Peyer's patch (tissue), 4 donors: ENCODE measurements at places on chromosomes 12 and 14. TPM values are rescaled to one million over a fixed set of nuclear protein-coding genes. Genes with fewer than 3 reads are reported as not detected.

- DNase-seq, result no peak
- H3K4me1 ChIP-seq, result no peaks in the 10 kb centered on the region
- H3K27me3 ChIP-seq, result no peaks in the 10 kb centered on the region
- H3K36me3 ChIP-seq, result no peaks in the 10 kb centered on the region
- H3K4me3 ChIP-seq, result peak within 1 kb of the TSS; percentile 51
- no peak within 1 kb of the TSS for H3K27ac ChIP-seq
These were observed at the start of gene DDN for GRCh38 chr12:48999371-49000131. TSS of gene DDN (minus strand) at chr12:48999375. CDS start at chr12:48999287, 88 bp downstream.

Gene HPD
- total RNA-seq, result not detected

Gene MYO1A
- total RNA-seq, result 94.1 TPM

Gene KLHL33
- total RNA-seq, result not detected

DNA sequence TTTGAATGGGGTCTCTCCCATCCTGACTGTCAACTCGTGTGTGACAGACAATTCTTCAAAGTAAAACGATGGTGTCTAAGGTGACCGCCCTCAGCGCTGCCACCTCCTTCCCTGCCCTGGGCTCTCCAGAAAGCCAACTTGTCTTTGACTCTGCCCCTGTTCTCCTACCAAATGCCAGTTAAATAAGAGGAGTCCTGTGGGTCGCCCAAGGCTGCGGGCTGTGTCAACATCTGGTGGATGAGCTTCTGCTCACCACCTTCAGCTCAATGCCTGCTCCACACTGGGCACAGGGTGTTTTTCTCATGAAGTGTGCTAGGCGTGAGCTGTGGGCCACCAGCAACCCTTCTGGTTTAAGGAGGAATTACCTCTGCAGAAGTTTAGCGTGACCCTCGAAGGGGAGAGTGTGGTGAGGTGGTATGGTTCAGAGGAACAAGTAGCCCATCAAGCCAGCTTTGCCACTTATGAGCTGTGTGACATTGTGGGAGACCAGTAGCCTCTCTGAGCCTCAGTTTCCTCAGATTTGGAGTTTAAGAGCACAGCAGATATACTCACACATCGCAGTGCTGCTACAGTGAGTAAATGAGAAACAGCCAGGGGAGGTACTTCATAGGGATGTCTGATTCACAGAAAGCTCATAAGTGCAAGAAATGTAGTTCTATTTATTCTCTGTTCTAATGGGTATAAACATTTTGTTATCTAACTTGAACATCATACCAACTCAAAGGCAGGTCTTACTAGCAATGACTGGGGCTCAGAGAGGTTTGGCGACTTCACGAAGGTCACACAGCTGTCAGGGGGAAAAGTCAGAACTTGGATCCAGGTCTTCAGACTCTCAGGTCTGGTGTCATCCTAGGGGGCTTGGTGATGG, 12.1 kb downstream of the SERPINA1 start:
- H3K27ac ChIP-seq, result no peak overlapping the region
- no peak for DNase-seq
- H3K4me3 ChIP-seq, result no peak overlapping the region
- no peaks in the 10 kb centered on the region for H3K4me1 ChIP-seq
- no peaks in the 10 kb centered on the region for H3K36me3 ChIP-seq
- no peaks in the 10 kb centered on the region for H3K27me3 ChIP-seq

Gene IFNG-AS1
- total RNA-seq, result not detected

DNA sequence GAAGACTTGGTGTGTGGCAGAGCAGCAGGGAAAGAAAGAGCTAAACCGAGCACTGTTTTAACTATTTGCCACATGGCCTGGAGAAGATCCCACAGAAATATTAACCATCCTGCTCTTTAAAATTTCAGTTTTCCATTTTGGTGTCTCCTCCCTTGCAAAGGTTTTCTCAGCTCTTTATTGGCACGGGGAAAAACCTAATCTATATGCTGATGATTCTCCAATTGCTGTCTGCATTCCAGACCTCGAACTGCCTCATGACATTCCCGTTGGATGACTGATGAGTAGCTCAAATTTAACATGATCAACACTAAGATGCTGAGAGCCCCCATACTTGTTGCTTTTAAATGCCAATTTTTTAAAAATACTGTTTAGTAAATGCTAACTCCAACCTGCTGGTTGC, 115.0 kb downstream of the EMP1 start:
- no peak overlapping the region for H3K27ac ChIP-seq
- H3K27me3 ChIP-seq, result no peaks in the 10 kb centered on the region
- no peak for DNase-seq
- no peak overlapping the region for H3K4me3 ChIP-seq
- no peaks in the 10 kb centered on the region for H3K4me1 ChIP-seq

Gene HCAR1
- total RNA-seq, result not detected

DNA sequence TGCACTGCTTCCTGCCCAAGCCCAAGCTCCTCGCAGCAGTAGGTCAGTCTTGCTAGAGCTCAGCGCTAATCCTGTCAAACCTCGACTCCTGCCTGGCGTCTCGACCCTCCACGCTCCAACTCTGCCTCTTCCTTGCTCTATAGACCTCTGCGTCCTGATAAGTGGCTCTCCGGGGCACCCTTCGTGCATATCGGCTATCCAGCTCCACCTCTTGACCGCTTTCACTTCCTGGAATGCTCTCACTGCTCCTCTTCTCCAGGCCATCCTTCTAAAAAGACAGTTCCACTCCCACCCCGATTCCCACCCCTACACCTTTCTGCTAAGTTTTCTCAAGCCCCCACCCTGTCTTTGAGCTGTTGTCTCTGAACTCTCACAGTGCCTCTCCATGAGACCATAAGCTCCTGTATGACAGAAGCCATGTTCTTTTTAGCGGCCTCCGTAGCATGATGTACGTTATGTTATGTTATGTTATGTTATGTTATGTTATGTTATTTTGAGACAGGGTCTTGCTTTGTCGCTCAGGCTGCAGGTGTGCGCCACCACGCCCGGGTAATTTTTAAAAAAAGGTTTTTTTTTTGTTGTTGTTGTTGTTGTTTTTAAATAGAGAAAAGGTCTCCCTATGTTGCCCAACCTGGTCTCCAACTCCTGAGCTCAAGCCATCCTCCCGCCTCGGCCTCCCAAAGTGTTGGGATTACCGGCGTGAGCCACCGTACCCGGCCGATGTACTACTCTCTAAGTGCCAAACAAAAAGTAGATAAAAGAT, 601 bp downstream of the COX14 start:
- no peaks in the 10 kb centered on the region for H3K27me3 ChIP-seq
- no peak for DNase-seq
- H3K4me3 ChIP-seq, result peak overlapping the region; percentile 61
- H3K36me3 ChIP-seq, result peaks cover 12% of the 10 kb centered on the region
- H3K4me1 ChIP-seq, result peaks cover 21% of the 10 kb centered on the region

- no peaks in the 10 kb centered on the region for H3K4me1 ChIP-seq
- DNase-seq, result no peak
- no peaks in the 10 kb centered on the region for H3K27me3 ChIP-seq
- no peaks in the 10 kb centered on the region for H3K36me3 ChIP-seq
- no peak overlapping the region for H3K27ac ChIP-seq
- no peak overlapping the region for H3K4me3 ChIP-seq
These were observed 37.8 kb upstream of the FICD start for GRCh38 chr12:108477055-108477880.

Gene RIPK3
- total RNA-seq, result 57.9 TPM

- H3K4me3 ChIP-seq, result no peak overlapping the region
- no peaks in the 10 kb centered on the region for H3K4me1 ChIP-seq
- H3K27me3 ChIP-seq, result no peaks in the 10 kb centered on the region
- no peak overlapping the region for H3K27ac ChIP-seq
- DNase-seq, result no peak
These were observed 7.3 kb downstream of the AVIL start for GRCh38 chr12:57811028-57811755.

- H3K36me3 ChIP-seq, result no peaks in the 10 kb centered on the region
- no peaks in the 10 kb centered on the region for H3K27me3 ChIP-seq
- H3K4me3 ChIP-seq, result no peak overlapping the region
- no peak overlapping the region for H3K27ac ChIP-seq
- no peaks in the 10 kb centered on the region for H3K4me1 ChIP-seq
These were observed 46.3 kb downstream of the PHETA1 start for GRCh38 chr12:111322336-111323250.

Gene POTEG
- total RNA-seq, result not detected

Gene GNG2
- 44.6 TPM for total RNA-seq

Gene KCNC2
- not detected for total RNA-seq

GRCh38 chr14:24881116-24881893, 168.6 kb downstream of the STXBP6 start:
- H3K4me3 ChIP-seq, result no peak overlapping the region
- H3K36me3 ChIP-seq, result no peaks in the 10 kb centered on the region
- no peaks in the 10 kb centered on the region for H3K27me3 ChIP-seq
- DNase-seq, result no peak

GRCh38 chr14:76203086-76204001, 51.6 kb downstream of the GPATCH2L start:
- no peak overlapping the region for H3K27ac ChIP-seq
- H3K4me3 ChIP-seq, result no peak overlapping the region
- H3K4me1 ChIP-seq, result no peaks in the 10 kb centered on the region
- no peaks in the 10 kb centered on the region for H3K27me3 ChIP-seq
- peak; percentile 50 for DNase-seq

Gene AQP5
- not detected for total RNA-seq

Gene PRMT5
- total RNA-seq, result 41.3 TPM

Gene GMPR2
- total RNA-seq, result 52.7 TPM

GRCh38 chr12:110556705-110557104, 26.4 kb downstream of the PPTC7 start:
- H3K27me3 ChIP-seq, result no peaks in the 10 kb centered on the region
- H3K4me1 ChIP-seq, result peaks cover 3% of the 10 kb centered on the region
- H3K4me3 ChIP-seq, result no peak overlapping the region
- DNase-seq, result no peak

DNA sequence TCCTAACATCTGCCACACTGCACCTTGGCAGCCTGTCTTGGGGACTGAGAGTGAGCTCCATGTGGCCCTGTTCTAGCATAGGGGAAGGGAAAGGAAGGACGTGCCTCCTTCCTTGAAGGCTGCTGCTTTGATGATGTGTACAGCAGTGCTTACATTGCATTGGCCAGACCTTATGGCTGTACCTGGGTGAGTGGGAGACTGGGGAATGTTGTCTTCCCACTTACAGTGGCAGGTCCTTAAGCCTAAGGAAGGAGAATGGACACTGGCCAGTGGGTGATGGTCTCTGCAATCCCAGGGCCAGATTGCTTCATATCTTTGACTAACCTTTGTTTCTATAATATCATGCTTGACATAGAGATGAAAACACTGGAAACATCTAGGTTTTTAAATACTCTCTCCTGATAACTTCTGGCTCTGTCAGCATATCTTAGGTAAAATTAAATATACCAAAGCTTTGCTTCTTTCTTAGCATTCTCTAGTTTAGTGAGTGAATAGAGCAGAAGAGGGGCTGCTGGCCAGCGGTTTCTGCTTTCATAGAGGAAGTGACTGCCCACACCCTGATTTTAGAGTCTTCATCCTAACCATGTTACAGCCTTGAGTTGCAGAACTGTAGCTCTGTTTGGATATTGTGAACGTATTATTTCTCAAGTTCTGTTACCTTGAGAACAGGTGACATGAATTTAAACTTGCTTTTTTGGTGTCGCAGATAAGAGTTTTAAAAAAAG, 27.2 kb downstream of the KLC1 start:
- no peak overlapping the region for H3K4me3 ChIP-seq
- no peaks in the 10 kb centered on the region for H3K36me3 ChIP-seq
- H3K4me1 ChIP-seq, result no peaks in the 10 kb centered on the region

- no peak for DNase-seq
- H3K27me3 ChIP-seq, result no peaks in the 10 kb centered on the region
- H3K4me3 ChIP-seq, result no peak overlapping the region
- H3K4me1 ChIP-seq, result no peaks in the 10 kb centered on the region
These were observed 204.6 kb downstream of the TSPAN9 start for GRCh38 chr12:3281588-3282383.

GRCh38 chr12:117046011-117046369, 53.2 kb downstream of the TESC start:
- H3K27ac ChIP-seq, result no peak overlapping the region
- no peak for DNase-seq
- H3K4me1 ChIP-seq, result no peaks in the 10 kb centered on the region

DNA sequence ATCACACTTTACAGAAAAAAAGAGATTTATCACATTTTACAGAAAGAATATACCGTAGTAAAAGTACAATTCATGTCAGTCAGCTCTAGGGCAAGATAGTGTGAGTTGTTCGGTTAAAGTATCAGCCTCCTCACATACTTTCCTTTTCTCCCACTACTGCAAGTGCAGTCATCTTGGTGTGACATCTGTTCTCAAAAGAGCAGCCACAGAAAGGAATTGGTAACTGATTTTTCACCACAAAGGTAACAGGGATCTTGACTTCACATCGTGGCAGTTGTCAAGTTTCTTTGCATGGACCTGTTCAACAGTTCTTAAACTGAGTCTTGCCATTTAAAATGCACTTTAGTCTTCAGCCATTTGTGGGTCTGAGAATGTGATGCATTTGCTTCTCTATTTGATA, 5.0 kb upstream of the E2F7 start:
- no peaks in the 10 kb centered on the region for H3K4me1 ChIP-seq
- H3K36me3 ChIP-seq, result no peaks in the 10 kb centered on the region
- no peak for DNase-seq
- H3K27me3 ChIP-seq, result no peaks in the 10 kb centered on the region
- no peak overlapping the region for H3K27ac ChIP-seq

Gene GLS2
- 6.6 TPM for total RNA-seq

DNA sequence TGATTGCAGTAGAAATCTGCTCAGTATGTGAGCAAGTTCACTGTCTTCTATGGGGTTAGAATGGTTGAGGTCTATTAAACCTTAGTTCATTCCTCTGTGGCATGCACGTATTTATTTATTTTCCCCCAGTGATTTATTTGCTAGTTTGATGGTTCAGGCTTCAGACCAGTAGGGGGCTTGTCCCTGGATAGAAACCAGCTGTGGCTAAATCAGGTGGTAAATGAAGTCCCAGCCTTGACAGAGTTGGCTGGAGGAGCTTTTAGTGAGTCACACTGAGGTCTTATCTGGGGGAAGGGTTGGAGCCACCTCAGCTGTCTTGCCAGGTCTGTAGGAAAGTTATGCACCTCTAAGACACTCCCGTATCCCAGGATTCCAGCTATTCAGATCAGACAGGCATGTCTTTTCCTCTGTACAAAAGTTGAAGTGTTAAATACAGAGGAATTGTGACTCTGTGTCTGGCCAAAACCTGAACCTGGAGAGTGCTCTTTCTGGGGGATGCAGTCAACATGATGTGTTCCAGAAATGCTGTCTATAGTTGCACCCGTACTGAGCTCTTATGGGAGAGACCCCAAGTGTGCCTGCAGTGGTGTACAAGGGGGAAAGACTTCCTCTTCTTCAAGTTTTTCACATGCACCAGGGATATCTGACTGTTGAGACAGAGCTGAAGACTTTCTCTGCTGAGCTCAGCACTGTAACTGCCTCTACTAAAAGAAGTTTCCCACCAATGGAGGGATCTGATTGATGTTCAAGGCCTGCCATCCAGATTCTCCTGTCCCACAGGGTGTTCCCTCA, 1322.1 kb downstream of the TMEM121 start:
- peaks cover 3% of the 10 kb centered on the region for H3K4me1 ChIP-seq
- H3K4me3 ChIP-seq, result no peak overlapping the region
- no peaks in the 10 kb centered on the region for H3K36me3 ChIP-seq
- H3K27me3 ChIP-seq, result no peaks in the 10 kb centered on the region
- H3K27ac ChIP-seq, result peak overlapping the region; percentile 61

- H3K4me1 ChIP-seq, result no peaks in the 10 kb centered on the region
- no peak overlapping the region for H3K4me3 ChIP-seq
- no peak overlapping the region for H3K27ac ChIP-seq
- no peak for DNase-seq
- H3K36me3 ChIP-seq, result peaks cover 26% of the 10 kb centered on the region
These were observed 134.1 kb downstream of the NCOR2 start for GRCh38 chr12:124433147-124433874.

- H3K27me3 ChIP-seq, result no peaks in the 10 kb centered on the region
- H3K36me3 ChIP-seq, result no peaks in the 10 kb centered on the region
- H3K27ac ChIP-seq, result no peak overlapping the region
- H3K4me1 ChIP-seq, result no peaks in the 10 kb centered on the region
- no peak overlapping the region for H3K4me3 ChIP-seq
These were observed 155.8 kb upstream of the PKP2 start for GRCh38 chr12:33052141-33053051.
